ENCODE measurements at places on chromosomes 7 and 10.

GRCh38 chr7:43747328-43748105 lies 11.0 kb upstream of the BLVRA start:
- no peak for DNase-seq

GRCh38 chr10:32412499-32412853 lies 33.5 kb upstream of the CCDC7 start:
- DNase-seq: no peak

GRCh38 chr7:112116894-112117293 lies 89.3 kb downstream of the DOCK4 start:
- DNase-seq: no peak

GRCh38 chr10:19728376-19728775 lies 87.9 kb upstream of the PLXDC2 start:
- no peak for DNase-seq

GRCh38 chr7:132430041-132430855 lies 146.0 kb downstream of the PLXNA4 start:
- no peak for DNase-seq

- DNase-seq: no peak
Observed at GRCh38 chr10:945778-946177, 14.3 kb upstream of the LARP4B start.

GRCh38 chr7:130938661-130939060 lies 204.7 kb upstream of the KLF14 start:
- DNase-seq: peak; percentile 80

DNA sequence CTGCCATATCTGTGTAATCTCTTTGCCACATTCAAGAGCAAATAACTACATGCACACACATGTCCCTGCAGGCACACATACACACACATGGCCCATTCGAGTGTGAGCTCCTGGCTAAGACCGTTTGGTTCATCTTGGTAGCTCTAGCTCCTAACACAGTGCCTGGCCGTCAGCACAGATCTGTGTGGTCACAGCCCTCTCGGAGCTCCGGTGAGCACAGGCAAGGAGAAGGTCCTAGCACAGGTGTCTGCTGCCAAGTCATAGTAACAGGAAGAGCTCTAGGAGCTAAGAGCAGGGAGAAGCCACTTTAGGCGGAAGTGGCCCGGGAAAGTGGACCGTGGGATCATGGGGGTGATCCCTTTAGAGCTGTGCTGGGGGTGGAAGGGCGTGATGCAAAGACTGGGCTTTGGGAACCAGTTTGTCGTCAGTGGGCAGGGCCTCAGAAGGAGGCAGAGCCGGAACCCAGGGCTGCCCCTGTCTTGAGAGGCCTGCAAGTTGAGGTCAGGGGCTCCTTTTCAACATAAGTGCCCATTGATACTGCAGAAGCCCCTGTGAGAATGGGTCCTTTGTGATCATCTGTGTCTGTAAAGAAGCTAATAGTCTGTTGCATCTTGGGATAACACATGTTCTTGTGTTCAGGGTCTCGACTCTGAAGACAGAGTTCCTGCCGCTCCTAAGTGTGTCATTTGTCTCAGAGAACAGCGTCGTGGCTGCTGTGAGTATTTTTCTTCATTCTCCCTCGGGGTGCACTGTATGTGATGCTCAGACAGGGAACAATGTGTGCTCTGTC lies 16.6 kb upstream of the ARPC1B start:
- DNase-seq: no peak

DNA sequence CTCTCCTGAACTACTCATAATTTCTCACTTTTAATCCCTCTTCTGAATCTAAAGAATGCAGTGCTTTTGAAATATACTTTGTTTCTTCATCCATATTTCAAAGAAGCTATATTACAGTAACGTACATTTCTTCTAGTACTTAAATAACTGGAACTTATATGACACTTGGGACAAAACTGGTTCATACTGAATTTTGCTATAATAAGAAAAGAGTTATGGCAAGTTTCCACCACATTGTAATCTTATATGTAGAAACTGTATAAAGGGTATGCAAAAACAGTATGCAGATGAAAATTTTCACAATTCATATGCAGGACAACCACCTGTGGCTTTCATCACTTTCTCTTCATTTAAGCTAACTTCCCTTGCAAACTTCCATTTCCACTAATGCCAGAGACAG lies 785.7 kb downstream of the CNTNAP2 start:
- DNase-seq: no peak

DNA sequence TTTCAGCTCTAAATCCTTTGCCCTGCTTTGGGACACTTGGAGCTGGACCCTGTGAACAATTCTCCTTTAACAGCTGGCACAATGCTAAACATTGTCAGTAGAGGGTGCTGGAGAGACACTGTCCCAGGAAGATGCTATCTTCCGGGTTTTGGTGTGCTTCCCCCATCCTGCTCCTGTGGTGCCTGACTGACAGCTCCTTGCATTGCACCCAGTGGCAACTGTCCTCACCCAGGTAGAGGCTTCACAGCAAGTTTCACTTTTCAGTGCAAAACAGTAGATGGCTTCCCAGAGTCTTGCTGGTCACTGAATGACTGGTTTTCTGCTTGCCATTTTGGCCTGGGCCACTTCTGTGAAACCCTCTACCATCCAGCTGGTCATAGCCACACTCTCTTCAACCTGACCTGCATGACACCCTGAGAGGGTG lies 77.3 kb downstream of the CDC14C start:
- no peak for DNase-seq

DNA sequence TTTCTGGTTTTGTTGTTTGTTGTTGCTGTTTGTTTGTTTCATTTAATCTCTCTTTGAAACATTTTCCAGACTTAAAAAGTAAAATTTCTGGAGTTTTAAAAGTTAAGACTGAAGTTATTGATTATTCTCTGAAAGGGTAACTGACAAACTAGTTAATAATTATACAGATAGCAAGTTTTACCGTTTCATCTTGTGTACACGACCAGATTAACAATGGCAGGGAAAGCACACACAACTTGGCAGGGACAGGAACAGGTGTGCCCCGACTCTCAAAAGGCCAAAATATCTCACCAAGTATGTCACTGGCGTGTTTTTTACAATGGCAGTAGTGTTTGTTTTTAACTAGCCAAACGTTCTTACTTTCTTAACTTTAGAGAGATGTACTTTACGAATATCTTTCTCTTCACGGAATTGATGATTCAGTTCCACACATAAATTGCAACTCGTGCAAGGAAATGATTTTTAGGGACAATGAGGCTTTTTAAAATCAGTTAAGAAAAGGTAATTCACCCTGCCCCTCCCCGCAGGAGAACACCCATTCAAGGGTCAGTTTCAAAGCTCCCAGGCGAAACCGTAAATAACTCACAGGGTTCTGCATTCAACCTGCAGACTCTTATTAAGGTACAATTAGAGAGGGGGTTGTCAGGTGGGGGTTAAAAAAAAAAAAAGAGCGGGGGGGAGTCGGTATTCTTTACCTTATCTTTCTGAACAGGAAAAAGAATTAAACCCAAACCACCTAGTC lies 3.5 kb downstream of the CTBP2 start:
- DNase-seq: no peak

DNA sequence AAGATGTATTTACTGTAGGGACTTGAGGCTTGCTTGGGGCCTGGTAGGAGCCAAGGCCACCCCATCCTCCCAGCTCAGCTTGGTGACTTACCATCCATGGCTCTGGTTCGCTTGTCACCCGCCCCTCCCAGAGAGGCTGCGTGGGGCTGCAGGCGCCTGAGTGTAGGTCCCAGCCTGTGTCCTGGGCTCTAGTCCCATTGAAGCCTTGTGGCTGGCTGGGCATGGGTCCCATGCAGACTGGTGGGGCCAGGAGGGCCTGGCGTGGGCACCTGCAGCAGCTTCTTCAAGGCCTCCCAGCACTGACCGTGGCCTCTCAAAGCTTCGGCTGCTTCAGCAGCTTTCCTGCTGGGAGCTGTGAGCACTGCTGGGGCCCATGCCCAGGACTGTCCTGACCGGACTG lies 118.1 kb downstream of the INPP5A start:
- peak; percentile 13 for DNase-seq

DNA sequence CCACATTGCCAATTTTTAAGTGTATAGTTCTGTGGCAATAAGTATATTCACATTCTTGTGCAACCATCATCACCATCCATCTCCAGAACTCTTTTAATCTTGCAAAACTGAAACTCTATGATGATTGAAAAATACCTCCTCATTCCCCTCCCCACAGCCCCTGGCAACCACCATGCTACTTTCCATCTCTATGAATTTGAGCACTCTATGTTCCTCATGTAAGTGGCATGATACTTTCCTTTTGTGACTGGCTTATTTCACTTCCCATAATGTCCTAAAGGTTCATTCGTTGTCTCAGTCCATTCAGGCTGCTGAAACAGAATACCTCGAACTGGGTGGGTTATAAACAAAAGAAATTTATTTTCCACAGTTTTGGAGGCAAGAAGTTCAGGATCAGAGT lies 23.4 kb upstream of the EGR2 start:
- no peak for DNase-seq

DNA sequence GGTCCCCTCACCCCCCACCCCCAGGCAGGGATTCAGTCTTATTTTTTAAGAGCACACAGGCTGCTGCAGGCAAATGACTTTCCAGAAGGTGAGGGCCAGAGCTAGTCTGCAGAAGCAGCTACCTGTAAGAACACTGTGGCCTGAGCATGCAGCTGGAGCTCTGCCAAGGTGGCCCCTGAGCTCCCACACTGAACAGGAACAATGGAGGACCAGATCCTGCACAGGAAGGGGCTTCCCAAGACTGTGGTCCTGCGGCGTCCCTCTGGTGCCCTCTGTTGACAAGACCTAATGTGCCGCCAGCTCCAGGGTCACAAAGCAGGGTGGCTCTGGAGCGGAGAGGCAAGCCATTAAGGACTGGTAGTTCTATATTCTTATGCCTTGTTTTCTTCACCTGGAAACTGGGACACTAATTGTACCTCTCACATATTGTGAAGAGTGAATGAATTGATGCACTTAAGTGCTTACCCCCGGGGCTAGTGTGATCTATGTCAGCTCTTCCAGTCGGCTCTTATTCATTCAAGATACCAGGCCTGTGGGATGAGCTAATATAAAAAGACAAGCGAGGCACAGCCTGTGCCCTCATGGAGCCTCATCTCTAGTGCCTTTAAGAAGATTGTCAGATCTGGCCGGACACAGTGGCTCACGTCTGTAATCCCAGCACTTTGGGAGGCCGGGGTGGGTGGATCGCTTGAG lies 8.0 kb upstream of the BEND7 start:
- peak; percentile 27 for DNase-seq

DNA sequence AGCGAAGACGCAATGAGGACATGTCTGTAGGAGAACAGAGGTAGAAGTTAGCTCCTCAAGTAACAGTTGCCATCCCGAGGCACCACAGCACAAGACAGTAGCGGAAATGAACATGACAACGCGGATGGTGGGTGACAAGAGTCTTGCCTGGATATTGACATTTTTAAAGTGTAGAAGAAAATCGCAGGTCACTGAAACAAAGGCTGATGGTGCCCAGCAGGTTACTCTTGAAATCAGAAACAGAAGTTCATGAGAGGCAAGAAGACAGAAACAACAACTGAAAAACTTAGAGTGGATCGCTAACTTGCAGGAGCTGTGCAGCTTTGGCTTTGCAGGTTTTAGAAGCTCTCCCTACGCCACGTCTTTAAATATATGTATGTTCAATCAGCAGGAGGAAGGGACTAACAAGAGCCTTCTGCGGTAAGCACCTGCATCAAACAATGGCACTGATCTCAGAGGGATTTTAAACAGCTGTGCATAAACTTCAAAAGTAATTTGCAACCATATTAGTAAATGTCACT lies 1.8 kb downstream of the PRKCQ start:
- DNase-seq: no peak

- no peak for DNase-seq
Observed at GRCh38 chr7:21108182-21108581, 319.7 kb upstream of the SP4 start.

- DNase-seq: peak; percentile 38
Observed at GRCh38 chr10:11663763-11664555, 52.5 kb upstream of the USP6NL start.

DNA sequence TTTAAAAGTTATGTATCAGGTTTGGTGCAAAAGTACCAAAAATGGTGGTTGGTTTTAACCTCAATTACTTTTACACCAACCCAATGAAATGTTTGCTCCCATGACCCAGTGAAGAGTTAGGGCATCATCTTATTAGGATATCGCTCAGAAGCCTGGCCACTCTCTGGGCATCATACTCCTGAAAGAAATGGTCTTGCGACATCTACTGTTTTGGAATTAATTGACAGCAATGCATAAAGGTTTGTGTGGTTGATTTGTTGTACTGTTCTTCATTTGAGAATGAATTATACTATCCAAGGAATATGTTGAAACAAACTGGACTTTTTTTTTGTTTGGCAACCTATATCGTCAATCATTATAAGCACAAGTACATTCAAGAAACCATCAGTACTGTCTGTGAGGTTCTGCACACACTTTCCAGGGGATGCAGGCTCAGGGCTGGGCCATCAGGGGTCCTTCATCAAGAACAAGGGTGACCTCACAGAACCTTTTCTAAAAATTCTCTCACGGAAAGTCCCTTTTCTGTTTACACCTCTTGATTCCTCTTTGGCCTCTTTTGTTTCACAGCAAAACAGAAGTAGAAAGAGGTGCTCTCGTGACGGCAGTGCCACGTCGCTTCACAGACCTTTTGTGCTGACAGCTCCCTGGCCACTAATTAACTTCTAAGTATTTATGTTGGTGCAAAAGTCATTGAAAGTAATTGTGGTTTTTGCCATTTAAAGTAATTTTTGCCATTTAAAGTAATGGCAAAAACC lies 117.2 kb upstream of the KLF6 start:
- DNase-seq: peak; percentile 84

GRCh38 chr10:44309939-44310761 lies 74.7 kb downstream of the CXCL12 start:
- peak; percentile 29 for DNase-seq

- no peak for DNase-seq
Observed at GRCh38 chr7:156836443-156836842, 56.5 kb downstream of the LMBR1 start.

GRCh38 chr7:158281441-158281840 lies 306.2 kb downstream of the PTPRN2 start:
- DNase-seq: no peak

DNA sequence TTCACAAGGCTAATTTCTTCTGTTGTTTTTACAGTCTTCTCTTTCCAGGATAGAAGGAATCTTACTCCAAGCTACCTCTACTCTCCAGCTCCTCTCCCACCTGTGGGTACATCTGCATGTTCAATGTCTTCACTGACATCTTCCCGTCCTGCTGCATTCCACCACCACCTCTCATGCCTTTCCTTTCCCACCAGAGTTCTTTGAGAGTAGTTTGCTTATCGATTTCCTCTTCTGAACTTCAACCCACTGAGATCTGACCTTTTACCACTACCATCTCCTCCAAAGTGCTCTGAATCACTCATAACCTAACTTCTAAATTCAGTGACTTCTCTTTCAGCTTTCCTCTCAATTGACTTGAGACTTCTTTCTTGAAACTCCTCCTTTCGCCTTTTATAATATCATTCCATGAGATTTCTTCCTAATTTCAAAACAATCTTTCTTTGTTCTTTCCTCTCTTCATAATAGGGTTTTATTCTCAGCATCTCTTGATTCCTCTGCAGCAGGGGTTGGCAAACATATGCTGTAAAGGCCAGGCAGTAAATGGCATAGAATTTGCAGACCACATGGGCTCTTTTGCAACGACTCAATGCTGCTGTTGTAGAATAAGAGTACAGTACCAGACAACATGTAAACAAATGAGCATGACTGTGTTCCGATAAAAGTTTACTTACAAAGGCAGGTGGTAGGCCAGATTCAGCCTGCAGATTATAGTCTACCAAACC lies 22.1 kb downstream of the ACSL5 start:
- no peak for DNase-seq

GRCh38 chr7:4714161-4714700 lies 32.1 kb downstream of the FOXK1 start:
- DNase-seq: no peak

GRCh38 chr7:131897016-131897789 lies 340.8 kb upstream of the PODXL start:
- DNase-seq: no peak

GRCh38 chr10:77433546-77433945 lies 204.1 kb downstream of the KCNMA1 start:
- no peak for DNase-seq

Measured in CD4-positive, alpha-beta T cell treated with Interleukin-15 for 1 hour (primary cell).